ENCODE measurements at places on chromosomes 13 and 19.

DNA sequence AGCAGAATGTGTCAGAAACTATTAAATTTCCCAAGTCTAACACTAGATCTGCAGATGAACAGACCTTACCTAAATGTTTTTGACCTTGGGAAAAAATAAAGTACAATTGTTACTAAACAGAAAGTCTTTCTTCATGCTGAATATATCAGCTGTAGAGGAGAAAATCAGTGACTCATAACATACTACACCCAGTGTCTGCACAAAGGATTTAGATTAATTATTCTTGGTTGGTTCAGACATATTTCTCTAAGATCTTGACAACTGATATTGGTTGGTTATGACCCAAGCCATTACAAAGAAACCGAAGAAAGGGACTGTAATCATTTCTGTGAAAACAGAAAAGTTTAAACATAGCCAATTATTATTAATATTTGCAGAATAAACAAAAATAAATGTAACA is 225.1 kb downstream of the HS6ST3 start:
- no peak for DNase-seq

GRCh38 chr13:98143157-98143553 is 261 bp downstream of the FARP1 start:
- DNase-seq, result no peak

- DNase-seq, result no peak
Measured at GRCh38 chr13:113567681-113568080, 16.9 kb upstream of the TFDP1 start.

DNA sequence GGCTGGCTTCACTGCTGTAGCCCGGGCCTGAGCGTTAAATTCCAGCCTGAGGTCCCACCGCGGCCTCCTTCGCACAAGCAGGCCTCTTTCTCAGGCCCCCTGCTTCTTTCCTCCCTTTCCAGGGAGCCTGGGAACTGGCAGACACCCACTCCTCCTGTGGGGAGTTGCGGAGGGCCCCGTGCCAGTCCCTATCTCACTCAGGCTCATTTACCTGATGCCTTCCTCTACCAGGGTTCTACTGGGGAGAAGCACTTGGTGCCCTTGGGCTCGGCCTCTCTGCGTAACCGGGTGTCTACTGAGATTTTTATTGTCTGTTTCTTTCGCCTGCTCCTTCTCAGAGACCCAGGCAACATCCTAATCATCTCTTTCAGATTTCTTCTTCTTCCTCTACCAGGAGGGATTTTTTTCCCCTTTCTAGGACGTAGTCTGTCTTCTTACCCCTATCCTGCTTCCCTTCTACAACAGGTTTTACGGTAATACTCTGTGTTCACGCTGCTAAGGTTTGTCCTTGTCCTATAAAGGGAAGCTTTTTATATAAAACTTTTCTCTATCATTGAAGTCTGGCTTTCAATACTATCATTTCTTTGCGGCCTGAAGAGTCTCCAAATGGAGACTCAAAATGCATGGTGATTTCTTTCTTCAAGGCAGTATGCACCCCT is 135.4 kb upstream of the GPR12 start:
- no peak for DNase-seq

DNA sequence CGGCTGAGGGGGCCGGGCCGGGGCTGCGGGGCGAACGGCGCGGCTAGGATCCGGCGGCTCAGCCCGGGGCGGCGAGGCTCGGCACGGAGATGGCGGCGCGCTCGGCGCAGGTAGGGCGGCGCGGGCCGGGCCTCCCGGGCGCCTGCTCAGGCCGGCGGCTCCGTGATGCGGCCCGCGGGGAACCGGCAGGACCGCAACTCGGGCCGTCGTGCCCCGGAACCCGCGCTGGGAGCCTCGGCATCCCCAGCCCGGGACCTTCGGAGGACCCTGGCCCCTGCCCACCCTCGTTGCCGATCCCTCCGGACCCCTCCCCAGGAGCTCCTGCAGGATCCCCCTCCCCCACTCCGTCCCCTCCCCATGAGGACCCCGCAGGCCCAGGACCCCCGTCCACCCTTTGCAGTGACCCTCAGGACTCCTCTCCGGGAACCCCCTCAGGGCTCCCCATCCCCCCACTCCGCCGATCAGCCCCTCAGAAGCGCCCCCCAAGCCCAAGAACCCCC is 304 bp downstream of the EVI5L start:
- DNase-seq, result no peak

DNA sequence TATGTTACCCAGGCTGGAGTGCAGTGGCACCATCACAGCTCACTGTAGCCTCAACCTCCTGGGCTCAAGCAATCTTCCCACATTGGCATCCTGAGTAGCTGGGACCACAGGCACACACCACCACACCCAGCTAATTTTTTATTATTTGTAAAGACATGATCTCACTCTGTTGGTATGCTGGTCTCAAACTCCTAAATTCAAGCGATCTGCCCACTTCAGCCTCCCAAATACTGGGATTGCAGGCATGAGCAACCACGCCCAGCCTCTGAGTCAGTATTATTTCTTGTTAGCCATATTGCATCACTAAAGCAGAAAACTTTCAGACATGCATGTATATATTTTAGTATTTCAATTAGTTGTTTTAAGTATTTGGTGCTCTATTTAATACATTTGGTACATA is 376.4 kb downstream of the GPC6 start:
- DNase-seq, result peak; percentile 75

GRCh38 chr13:79673310-79673992 is 192.5 kb downstream of the NDFIP2 start:
- DNase-seq, result no peak

DNA sequence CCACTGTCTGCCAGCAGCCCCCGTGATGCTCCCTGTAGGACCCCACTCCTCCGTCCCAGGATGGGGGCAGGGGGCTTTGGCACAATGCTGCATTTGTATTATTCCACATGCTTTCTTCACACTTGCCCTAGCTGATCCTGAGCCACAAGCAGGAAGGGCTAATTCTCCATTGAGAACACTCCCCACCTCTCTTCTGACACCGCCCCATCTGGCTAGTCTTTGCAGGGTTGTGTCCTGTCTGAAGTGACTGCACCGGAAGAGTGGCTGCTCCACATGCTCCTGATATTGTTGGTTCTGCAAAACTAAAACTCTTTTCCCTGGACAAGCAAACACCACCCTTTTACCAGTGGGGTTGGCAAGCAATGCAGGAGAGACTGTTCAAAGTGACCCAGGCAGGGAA is 18.0 kb downstream of the ZNF574 start:
- DNase-seq, result no peak

DNA sequence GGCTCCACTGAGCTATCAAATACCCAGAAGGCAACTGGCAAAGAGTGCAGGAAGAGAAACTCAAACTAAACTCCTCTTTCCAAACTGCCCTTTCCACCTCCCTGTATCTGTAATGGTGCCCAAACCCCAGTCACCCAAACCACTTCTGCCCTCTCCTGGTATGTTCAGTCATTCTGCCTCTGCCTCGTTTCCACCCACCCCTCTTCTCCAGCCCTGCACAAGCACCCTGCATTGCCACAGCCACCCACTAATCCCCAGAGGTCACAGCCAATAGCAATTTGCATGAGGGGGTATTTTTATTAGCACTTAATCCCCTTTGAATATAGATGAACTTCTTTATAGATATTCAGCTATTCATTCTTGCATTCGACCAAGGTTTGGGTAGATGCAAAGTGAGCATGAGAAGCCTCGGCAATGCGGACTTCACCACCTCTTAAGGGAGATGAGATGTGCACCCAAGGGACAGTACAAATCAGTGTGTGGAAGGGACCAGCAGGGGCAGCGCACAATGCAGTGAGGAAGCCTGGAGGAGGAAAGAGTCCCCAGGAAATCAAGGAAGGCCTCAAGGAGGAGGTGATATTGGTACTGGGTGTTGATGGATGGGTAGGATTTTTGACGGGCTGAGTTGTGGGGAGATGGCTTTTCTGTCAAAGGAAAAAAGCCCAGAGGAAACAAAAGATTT is 12.4 kb downstream of the TMEM272 start:
- DNase-seq, result no peak

GRCh38 chr19:19610376-19611202 is 7.9 kb downstream of the PBX4 start:
- DNase-seq, result no peak

DNA sequence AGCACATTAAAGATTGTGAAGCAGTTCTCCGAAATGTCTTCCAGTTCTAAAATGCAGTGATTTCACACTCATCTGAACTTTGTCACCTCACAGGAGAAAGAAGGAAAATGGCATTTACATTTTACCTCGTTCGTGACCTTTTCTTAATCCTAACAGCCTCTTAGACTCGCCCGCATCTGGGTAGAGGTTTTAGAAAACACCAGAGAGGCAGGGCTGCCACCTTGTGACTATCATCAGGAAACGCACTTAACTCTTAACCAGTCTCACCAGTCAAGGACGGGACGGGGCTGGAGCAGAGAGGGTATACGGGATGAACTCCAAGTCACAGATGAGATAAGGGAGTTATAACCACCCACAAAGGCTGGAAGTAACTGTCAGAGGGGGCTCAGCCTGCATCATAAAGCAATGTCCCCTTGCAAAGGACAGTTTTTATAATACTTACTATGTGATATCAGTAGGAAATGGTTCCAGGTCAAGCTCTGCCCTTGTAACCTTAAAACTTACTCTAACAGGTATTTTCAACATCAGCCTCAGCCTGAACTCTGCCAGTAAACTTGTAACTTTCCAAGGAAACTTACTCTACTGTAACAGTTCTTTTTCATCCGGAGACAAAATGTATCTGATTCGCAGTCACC is 8.6 kb upstream of the CEACAM6 start:
- DNase-seq, result peak; percentile 7

DNA sequence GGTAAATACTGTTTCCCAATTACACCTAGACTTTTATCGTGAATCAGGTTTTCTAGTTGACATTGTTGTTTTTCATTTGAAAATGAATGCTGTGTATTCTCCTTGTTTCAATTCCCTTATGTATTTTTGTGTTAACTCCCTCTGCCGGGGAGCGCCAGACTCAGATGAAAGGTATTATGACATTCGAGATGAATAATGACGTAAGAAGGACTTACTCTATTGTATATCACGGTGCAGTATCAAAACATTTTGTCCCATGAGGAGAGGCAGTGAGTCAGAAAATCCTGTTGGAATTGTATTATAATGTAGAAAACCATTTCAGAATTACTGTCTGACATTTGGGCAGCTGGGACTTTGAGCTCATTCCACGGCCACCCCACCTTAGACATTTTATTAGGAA is 61.6 kb downstream of the LRCH1 start:
- no peak for DNase-seq

DNA sequence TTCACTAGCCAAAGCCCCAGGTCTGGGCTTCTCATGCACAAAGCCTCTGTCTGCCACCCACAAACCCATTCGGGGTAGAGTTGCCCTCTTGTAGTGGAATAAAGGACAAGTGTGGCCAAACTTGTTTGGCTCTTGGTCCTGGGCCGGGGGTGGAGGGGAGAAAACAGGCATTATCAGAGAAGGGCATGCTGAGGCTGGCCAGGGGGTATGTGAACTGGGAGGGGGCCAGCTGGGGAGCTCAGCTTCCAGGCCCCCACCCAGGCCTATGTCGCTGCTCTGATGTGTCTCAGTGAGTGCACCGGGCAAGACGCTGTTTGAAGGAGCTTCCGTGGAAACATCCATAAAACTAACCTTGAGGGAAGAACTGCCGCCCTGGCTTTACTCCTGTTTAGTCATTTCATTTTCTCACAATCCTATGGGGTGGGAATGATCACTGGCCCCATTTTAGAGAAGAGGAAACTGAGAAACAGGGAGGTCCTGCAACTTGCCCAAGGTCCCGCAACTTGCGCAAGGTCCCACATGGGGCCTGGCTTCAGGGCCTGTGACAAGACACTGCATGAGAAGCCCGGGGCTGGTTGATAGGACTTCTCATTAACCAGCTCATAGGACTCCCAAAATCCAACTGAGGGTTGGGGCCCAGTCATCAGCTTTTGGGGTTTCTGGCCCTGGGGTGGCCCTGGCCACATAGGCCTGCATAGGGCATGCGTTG is 30.8 kb downstream of the CCNE1 start:
- DNase-seq, result no peak

DNA sequence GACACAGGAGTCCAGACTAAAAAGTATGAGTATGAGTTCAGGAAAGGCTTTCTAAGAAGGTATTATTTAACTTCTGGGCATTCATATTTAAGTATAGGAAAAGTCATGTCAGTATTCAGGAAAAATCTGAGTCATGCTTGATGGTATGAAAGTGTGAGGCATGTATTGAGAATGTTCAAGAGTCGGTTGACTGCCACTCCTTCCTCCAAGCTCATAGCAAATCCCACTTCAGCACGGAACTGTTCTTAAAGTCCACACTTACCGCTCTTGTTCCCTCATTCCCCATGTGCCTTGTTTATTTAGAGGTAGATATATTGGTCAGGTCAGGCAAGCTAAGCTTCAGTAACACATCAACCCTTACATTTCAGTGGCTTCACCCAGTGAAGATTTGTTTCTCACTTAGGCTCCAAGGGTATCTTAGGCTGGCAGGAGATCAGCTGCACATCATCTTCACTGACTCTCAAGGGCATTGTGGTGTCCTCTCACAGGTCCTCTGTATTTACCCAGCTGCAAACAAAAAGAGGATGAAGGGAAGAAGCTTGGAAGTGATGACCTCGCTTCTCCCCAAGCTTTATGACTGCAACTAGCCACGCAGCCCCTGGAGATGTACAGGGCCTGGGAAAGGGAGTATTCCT is 1189.2 kb downstream of the EFNB2 start:
- no peak for DNase-seq

DNA sequence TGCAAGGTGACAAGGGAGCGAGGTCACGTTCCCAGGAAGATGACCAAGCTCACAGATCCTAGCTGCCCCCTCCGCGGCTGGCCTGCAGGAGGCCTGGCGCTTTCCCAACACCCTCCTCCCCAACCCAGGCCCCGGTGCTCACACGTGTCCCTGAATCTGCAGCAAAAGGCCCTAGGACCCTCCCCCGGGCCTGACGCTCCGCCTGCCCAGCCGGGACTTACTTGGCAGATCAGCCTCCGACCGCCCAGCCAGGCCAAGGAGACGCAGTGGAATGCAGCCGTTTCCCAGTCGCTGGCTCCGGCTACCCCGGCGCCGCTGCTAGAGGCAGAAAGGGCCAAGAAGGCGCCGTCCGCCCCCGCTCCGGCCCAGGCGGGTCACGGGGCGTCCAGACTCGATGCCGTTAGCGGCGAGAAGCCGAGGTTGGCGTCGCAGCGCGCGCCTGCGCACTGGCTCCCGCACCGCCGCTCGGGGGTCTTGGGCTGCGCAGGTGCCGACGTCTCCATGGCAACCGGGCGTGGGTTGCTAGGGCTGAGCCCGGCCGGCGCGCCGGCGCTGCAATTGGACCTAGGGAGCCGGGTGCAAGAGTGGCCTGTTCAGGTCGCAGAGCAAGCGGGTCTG is at the start of gene PNMA8A:
PNMA8A (minus strand) TSS at position 448 of the 618 bp plus-strand sequence. CDS start 528 bp downstream, outside the sequence.
- no peak for DNase-seq

DNA sequence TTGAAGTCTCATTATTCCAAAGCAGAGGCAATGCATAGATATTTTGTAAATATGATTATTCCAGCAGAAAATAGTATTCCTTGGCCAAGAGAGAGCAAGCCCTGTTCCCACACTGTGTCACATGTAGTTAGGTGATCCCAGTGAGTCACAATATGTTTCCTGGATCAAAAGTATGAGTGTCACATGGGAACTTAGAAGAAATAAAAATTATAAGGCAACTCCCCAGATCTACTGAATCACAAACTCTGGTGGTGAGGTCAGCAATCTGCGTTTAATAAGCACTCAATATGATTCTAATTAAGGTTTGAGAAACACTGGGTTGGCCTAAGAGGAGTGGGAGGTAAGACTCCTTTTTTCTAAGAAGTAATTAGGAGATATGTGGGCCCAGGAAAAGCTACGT is 1504.5 kb upstream of the PCDH20 start:
- no peak for DNase-seq

All from AG09319 (cell line).